ENCODE measurements at places on chromosomes 1 and 21. TPM values are rescaled to one million over a fixed set of nuclear protein-coding genes. Genes with fewer than 3 reads are reported as not detected.

The RNU1-1 gene
- under 0.01 TPM for total RNA-seq

The VWA1 gene
- total RNA-seq: 8.8 TPM

The ZNF683 gene
- total RNA-seq: not detected

The S100PBP gene
- 28.3 TPM for total RNA-seq

The KIAA1614 gene
- 8.8 TPM for total RNA-seq

The RGS4 gene
- 809 TPM for total RNA-seq

The ICOSLG gene
- total RNA-seq: 1.5 TPM

The HSD3B1 gene
- total RNA-seq: not detected

The SNX7 gene
- total RNA-seq: 29.2 TPM

The APCS gene
- total RNA-seq: not detected

The OR2AK2 gene
- total RNA-seq: not detected

The DIPK1A gene
- 24.6 TPM for total RNA-seq

The CHI3L2 gene
- total RNA-seq: 13.9 TPM

The KRTAP21-2 gene
- total RNA-seq: not detected

The MXRA8 gene
- 264 TPM for total RNA-seq

The POGK gene
- total RNA-seq: 21.4 TPM

The BACE2 gene
- total RNA-seq: 120 TPM

The ATAD3C gene
- 0.40 TPM for total RNA-seq

The GBP2 gene
- 24.2 TPM for total RNA-seq

The SLAMF9 gene
- total RNA-seq: 0.59 TPM

The CSF3R gene
- not detected for total RNA-seq

The KRTAP24-1 gene
- not detected for total RNA-seq

The KRTAP11-1 gene
- not detected for total RNA-seq

The KRTAP15-1 gene
- total RNA-seq: not detected

The C4BPB gene
- not detected for total RNA-seq

The TRIM67 gene
- total RNA-seq: 0.39 TPM

The SNRPE gene
- 24.8 TPM for total RNA-seq

The DESI2 gene
- 42.4 TPM for total RNA-seq

The HES3 gene
- total RNA-seq: not detected

The HCRTR1 gene
- total RNA-seq: not detected

The ENSA gene
- total RNA-seq: 62.0 TPM

The GBP1 gene
- total RNA-seq: 12.4 TPM

The B3GALT6 gene
- total RNA-seq: 28.5 TPM

The SLC22A15 gene
- total RNA-seq: 5.0 TPM

The PADI1 gene
- 0.07 TPM for total RNA-seq

The RIMS3 gene
- 0.86 TPM for total RNA-seq

The AUNIP gene
- total RNA-seq: 0.30 TPM

The WRAP73 gene
- total RNA-seq: 21.5 TPM

The INTS11 gene
- total RNA-seq: 50.6 TPM

The POLR3GL gene
- total RNA-seq: 7.0 TPM

The UBE2U gene
- total RNA-seq: not detected

The HSPB7 gene
- 45.2 TPM for total RNA-seq

The TRAF5 gene
- 26.7 TPM for total RNA-seq

The AXDND1 gene
- 0.07 TPM for total RNA-seq

The MAP3K21 gene
- 0.10 TPM for total RNA-seq

The CDK18 gene
- total RNA-seq: 11.1 TPM

The IGFN1 gene
- not detected for total RNA-seq

The ZNF672 gene
- total RNA-seq: 19.6 TPM

The GJA4 gene
- total RNA-seq: 0.50 TPM

The INSRR gene
- under 0.01 TPM for total RNA-seq
